Activated T-cell treated with anti-CD3 and anti-CD28 coated beads for 1 hour (primary cell): ENCODE measurements at places on chromosomes 16 and 17.

DNA sequence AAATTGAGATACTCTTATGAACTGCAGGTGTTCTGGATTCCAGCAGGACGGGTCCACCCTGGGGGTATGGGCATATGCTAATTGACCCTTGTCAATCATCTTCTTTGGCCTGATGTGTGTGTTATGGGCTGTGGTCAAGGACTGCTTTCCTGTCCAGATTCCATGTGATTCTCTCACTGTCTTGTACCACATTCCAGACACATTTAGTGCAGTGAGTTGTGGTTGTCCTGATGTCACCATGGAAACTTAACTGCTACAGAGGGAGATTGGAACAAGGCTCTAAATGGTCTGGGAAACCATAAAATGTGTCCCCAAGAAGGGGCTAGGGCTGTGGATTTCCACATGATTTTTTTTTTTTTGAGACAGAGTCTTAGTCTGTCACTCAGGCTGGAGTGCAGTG lies 367.4 kb downstream of the UTP18 start:
- no peak for DNase-seq

DNA sequence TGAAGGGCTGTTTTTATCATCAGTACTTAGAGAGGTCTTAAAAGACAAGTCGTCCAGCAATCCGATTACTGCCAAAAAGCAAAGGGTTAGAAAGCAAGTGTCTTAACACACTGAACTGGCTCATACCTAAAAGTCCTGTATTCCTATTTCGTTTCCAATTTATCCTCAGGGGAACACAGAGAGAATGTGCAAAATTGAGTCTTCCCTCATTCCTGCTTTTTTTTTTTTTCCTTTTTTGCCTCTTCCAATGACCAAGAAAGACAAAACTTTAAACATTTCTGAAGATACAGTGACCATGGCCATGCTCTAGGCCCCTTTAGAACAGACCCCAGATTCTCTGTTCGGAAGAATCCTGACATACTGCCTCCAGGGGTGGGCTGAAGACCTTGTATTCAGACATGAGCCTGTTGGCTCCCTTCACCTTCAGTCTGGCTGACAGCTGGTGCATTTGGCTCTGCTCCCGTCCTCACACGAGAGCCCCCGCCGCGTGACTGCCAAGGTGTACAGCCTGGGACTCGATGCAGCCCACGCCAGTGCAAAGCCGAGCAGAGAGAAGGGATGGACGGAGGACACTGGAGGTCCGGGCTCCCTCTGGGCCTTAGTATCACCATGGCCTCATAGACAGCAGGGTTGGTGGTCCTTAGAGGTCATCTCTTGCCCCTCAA lies 47.0 kb downstream of the COTL1 start:
- DNase-seq = no peak

DNA sequence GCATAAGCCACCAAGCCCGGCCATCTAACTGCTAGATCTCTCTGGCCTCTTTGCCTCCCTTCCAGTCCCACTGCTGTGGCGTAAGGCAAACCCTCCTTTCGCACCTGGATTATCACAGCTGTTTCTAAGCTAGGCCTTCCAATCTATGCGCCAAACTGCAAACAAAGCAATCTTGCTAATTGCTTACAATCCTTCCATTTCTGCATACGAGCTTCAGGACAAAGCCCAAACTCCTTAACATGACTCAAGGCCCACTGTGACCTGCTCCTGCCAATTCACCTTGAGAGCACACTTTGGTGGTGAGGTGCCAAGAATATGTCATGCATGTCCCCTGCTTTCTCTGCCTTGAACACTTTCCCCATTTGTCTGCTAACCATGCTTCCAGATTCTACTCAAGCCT lies 6.0 kb upstream of the ARL5C start:
- no peak for DNase-seq

- no peak for DNase-seq
Measured at GRCh38 chr17:50128441-50129352, 1.3 kb downstream of the SAMD14 start.
